Glutamatergic neuron (in vitro differentiated cells): ENCODE measurements at places on chromosomes 2 and 18.

GRCh38 chr2:12970861-12971260, 254.1 kb downstream of the TRIB2 start:
- no peak for DNase-seq

GRCh38 chr2:102345329-102345920, 10.2 kb upstream of the IL18R1 start:
- DNase-seq: no peak

DNA sequence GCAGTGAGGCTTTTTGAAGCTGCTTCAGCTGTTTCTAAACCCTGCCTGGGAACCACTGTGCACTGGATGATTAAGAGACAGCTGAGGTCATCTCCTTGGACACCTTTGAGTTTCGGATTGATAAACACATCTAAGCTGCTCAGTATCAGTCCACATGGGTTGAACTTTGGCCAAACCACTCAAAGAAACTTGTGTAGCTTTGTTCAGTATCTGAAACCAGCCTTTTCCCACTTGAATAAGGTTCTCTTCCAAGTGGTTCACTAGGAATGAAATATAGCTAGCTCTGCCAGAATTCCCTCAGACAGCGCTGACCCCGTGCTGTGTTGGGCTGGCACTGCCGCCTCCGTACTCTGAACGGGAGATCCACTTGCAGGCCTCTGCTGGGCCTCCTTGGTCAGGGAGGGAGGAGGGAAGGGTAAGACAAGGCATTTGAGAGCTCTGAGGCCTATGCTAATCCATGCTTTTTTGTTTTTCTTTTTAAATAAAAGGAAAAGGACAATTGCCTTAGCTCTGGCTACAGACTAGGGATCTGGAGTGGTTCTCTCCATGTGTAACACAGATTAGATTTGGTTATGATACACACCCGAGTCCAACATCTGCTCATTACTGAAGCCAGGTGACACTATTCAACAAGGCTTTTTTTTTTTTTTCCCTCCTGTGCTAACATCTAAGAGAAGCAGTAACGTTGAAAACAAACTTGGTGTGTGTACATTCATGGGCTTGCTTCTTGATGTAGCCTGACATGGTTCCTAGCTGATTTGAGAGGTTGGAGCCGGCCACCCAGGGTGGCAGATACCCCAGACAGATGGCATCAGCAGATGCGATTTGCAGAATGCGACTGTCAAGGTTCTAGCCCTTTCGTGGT, 67.7 kb downstream of the NCK2 start:
- DNase-seq: no peak

DNA sequence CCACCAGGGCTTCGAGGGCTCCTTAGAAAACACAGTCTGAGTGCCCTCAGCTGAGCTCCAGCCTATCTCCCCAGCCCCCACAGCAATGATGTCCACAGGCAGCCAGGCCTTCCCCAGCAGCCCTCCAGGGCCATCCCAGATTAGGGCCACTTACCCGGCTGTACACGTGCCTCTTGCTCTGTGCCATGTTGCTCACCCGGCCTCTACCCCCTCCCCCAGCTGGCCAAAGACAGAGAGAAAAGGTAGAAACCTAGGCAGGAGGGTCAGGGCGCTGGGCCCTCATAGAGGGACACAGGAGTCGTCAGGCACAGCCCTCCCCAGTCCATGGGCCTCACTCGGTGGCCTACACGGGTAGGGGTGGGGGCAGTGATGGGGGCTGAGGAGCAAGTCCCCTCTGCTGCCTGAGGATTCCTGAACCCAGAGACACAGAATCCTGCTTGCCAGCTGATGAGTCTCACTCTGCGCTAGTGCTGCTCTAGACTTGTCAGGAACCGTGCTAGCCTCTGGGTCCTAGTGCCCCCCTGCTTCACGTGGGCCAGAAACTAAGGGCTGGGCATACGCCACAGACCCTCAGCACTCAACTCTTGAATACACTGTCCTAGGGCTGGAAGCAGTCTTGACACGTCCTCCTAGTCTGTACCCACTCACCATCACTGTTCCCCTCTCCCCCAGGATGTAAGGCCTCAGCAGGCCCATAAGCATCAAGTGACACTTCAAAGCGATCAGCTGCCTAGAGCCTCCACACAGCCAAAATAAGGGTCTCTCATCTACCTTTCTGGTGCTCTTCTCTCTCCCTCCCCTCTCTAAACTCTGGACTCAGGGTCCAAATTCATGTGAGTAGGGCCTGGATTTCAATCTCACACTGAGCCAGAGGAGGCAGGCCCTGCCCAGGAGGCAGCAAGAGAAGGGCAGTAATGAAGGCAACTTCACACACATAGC, at the start of gene DCTN1:
Gene DCTN1, minus strand, starts transcription at position 461 of the 939 bp plus-strand sequence. Its CDS starts 274 bp downstream, at position 187.
- DNase-seq: peak; percentile 69

DNA sequence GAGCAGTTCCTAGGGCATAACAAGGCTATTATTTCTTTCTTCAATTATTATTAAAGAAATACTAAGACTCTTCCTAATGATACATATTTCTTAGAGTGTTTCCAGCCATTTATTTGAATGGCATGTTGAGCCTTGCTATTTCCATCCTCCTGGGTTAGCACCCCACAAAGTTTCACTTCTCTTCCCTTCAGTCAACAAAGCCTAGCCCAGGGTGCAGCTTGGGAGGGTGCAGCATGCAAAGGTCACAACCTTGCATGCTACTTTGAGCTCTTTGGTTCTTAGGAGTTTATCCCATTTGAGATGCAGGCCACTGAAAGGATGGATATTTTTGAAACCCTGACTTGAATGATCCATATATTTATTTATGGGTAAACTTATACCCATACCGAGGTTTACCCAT, 454.4 kb upstream of the MEIS1 start:
- DNase-seq: no peak

DNA sequence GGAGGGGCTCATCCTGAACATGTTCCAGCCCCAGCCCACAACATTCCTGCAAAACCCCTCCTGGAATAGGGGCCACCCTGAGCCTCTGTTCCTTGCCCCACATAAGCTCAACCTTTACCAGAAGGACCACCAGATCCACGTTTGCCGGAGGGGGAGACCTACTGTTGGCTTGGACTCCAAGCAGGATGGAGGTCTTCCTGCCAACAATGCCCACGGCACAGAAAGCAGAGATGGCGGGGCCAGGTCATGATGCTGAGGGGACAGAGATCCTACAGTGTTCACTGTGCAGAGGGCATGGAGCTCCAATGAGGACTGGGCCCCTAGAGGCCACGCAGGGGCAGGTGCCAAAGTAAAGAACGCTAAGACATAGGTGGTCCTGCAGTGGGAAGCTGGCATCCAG, 98.5 kb upstream of the RAB6C start:
- no peak for DNase-seq

GRCh38 chr2:42722320-42723190, 41.4 kb downstream of the OXER1 start:
- DNase-seq: no peak

- DNase-seq: no peak
These were observed 18.3 kb upstream of the MAP4K4 start for GRCh38 chr2:101679037-101679726.

DNA sequence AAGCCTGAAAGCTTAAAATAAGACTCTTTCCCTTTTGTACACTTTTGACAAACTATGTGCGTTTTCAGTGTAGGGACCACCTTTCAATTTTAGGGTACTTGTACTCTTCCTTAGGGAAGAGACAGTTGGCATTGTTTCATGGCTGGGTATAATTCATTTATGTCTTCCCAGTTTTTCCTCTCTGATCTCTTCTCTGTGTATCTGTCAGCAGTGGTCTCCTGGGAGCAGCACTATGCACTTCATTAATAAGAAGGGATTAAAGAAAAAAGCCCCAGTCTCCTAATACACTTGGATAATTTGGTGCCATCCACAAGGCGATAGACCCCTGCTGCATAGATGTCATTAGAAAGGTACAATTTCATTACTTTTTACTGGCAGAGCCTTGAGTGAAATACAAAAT, 12.1 kb downstream of the AQP4 start:
- DNase-seq: no peak

DNA sequence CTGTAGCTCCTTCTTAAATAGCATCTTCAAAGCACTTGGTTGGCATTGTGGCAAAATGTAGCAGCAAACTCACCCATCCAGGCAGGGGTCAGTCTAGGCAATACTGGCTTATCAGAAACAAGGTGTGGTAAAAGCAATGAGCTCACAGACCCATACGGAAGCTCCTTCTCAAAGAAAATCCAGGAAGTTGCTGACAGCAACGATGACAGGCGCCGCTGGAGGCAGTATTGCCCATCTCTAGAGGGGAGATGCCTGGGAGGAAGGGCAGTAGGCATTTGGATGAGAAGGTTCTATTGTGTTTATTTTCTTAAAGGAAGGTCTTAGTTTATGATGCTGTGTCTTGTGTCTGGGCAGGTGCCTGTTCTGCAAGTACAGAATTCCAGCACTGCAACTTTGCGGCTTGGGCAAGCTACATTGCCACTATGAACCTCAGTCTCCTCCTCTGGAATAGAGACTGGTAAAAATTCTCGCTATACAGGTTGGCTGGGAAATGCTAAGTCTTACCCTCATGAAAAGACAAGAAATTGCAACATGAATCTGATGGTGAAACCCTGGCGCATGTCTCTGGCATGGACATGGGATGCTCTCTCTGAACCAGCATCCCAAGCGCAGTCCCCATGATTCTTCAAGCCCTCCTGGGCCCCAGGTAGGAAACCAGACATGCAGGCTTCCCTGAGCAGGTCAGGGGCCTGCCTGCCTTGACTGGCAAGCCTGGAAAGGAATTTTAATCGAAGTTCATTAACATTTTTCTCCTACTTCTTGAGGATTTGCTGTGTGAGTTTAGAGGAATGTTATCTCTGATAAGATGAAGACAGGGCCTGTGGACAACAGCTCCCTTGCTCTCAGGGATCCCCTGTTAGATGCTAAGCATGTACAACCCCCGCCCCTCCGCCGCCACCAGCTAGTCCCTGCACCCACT, 156.0 kb downstream of the TFCP2L1 start:
- peak; percentile 74 for DNase-seq

GRCh38 chr2:96116879-96117533, 635 bp upstream of the ADRA2B start:
- peak; percentile 76 for DNase-seq

DNA sequence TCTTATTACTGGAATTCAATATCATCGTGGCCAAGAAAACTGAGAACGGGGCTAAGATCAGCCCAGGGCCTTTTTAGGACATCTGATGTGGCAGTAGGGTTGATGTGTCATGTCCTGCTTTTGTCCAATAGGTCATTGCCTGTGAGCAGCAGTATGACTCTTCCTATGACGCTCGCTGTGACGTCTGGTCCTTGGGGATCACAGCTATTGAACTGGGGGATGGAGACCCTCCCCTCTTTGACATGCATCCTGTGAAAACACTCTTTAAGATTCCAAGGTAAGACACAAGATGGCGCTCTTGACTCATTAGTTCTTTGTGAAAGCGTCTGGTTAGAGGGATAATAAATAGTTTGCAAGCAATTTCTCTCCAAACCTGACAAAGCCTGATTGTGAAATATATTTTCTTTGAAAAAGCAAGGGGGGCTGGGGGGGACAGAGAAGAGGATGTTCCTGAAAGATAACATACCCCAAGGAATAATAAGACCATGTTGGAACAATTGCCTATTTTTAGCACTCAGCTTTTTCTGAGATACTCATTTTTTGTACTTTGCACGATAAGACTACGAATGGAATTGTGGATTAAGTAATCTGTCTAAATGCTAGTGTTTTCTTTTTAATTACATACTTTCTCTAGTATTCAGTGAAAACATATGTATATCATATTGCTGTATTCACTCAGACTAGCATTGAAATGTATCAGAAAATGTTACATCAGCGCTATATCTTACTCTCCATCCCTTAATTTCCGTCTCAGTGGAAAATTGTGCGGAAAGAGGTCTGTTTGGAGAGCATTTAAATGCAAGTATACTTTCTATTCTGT, 58.1 kb downstream of the MYO3B start:
- peak; percentile 86 for DNase-seq

- DNase-seq: peak; percentile 47
These were observed 19.6 kb downstream of the UGP2 start for GRCh38 chr2:63861220-63861822.

DNA sequence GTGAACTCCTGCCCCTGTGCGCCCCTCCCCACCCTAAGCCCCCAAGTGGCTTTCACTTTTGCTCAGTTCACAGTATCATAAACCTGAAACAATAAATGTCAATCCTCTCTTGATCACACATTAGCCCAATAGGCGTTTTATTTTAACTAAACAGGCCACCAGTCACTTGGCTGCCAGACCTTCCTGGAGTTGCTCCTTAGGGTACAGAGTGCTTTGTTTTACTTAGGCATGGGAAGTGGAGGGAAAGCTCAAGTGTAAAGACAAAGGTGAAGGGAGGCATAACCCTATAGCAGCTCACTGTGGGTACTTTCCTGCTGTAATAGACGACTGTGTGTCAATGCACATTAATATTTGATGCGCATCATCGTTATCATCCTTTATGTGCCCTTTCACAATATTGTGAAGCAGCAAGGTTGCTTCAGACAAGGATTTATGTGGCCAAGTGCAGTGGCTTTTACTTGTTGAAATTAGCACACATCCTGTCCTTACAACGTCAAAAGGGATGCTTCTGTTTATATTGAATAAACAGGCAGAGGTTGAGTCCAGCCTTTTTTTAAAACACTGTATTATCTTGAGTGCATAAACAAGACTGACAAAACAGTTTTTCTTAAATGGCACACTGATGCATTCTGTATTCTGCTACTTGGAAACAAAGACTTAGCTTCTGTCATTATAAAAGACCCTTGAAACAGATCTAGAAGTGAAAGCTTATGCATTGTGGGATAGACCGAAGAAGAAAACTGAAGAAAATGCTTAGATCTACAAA, 168.5 kb downstream of the TMEFF2 start:
- no peak for DNase-seq

GRCh38 chr2:145360129-145360790, 840.3 kb upstream of the ZEB2 start:
- DNase-seq: no peak

- DNase-seq: no peak
These were observed 16.6 kb downstream of the RALB start for GRCh38 chr2:120269076-120269744.
